ENCODE measurements at places on chromosomes 2 and 18. TPM values are rescaled to one million over a fixed set of nuclear protein-coding genes. Genes with fewer than 3 reads are reported as not detected.

MBOAT2 gene
- total RNA-seq: 14.4 TPM

SLC30A3 gene
- 4.4 TPM for total RNA-seq

HRH4 gene
- not detected for total RNA-seq

CDH7 gene
- not detected for total RNA-seq

INHA gene
- total RNA-seq: 1.2 TPM

PLCD4 gene
- 1.6 TPM for total RNA-seq

BMP10 gene
- total RNA-seq: not detected

UGT1A10 gene
- not detected for total RNA-seq

DTNA gene
- total RNA-seq: 41.0 TPM
